Upper lobe of right lung (tissue), 1 donor: ENCODE measurements at places on chromosomes 6 and 20. TPM values are rescaled to one million over a fixed set of nuclear protein-coding genes. Genes with fewer than 3 reads are reported as not detected.

DNA sequence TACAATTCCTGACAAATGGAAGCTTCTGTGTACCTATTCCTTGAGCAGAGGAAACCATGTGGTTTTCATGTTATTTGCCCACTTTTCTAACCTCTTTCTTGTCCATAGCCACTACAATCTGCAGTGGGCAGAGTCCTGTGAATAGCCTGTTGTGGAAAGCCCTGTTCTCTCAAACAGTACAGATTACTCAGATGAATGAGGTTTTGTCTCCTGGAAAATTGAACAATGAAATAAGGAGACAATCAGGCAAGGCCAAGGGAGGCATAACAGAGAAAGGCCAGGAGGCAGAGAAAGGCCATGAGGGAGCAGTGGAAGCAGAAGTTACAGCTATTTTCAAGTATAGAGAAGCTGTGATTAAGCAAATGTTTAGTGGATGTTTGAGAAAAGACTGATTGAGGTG is 189.3 kb downstream of the GRIK2 start:
- no peak for DNase-seq

GRCh38 chr6:150535151-150535804 is 64.4 kb upstream of the PLEKHG1 start:
- no peak for DNase-seq

GRCh38 chr6:2859185-2859700 is 17.6 kb upstream of the SERPINB1 start:
- DNase-seq, result no peak

- DNase-seq, result no peak
Measured at GRCh38 chr6:108768792-108769524, 79.3 kb upstream of the ARMC2 start.

DNA sequence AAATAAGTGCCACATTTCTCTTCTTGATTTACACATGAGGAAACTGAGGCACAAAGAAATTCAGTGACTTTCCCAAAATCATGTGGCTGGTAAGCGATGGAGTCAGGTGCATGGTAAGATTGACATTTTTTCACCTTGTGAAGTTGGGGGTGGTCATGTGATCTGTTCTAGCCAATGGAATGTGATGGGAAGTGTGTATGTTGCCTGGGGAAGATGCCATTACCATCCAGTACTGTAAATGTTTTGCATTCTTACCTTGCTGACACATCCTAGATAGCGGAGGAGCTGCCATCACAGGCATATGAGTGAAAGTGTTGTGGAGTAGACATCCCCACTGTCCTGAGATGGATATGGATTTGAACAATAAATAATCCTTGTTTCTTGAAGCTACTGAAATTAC is 499.6 kb upstream of the SULF2 start:
- no peak for DNase-seq

- DNase-seq, result no peak
Measured at GRCh38 chr20:51936377-51936776, 134.1 kb upstream of the SALL4 start.

GRCh38 chr6:33426590-33427511 is 7.0 kb downstream of the SYNGAP1 start:
- no peak for DNase-seq

DNA sequence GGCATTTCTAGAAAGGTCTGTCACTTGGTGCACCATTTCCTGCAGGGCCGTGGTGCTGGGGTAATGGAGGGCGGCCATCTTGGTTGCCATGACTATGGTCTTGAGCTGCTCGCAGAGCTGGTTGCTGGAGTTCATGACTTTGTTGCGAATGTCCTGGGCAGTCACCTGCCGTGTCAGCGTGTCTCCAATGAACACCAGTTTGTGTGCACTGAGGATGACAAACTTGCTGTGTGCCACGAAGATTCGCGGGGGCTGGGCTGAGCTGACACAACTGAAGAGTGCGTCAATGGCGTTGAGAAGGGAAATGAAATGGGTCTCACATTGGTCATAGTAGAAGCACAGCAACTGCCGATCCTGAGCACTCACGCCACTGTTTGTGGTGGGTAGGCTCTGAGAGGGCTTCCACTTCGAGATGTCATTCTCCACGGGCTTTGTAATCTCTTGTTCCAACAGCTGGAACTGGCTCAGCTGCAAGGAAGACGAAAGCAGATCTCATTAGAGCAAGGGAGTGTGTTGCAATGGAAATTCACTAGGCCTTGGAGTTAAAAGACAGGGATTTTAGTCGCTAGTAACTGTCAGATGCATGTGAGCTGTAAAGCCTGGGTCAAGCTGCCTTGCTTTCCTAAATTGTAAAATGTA is 47.1 kb downstream of the NEDD9 start:
- DNase-seq, result no peak

- peak; percentile 84 for DNase-seq
Measured at GRCh38 chr6:41602864-41603608, 35.2 kb upstream of the MDFI start.

GRCh38 chr6:146026873-146027272 is 2.0 kb upstream of the GRM1 start:
- DNase-seq, result no peak

DNA sequence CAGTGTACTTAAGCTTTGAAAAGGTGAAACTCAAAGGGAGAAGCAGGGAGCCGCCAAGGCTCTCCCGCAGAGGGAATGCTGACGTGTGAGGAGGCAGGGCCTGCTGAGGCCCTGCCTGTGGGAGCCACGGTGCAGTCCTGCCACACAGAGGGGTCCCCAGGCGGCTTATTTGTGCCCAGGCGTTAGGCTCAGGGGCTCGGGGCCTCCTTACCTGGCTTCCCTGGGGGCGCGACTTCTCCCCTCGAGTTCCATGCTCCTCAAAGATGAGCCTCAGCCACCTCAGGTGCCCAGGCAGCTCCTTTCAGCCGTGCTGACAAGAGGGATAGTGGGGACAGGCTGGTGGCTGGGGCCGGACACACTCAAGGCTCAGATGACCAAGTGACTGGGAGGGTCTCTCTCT is 2.2 kb upstream of the KIF25 start:
- peak; percentile 63 for DNase-seq

DNA sequence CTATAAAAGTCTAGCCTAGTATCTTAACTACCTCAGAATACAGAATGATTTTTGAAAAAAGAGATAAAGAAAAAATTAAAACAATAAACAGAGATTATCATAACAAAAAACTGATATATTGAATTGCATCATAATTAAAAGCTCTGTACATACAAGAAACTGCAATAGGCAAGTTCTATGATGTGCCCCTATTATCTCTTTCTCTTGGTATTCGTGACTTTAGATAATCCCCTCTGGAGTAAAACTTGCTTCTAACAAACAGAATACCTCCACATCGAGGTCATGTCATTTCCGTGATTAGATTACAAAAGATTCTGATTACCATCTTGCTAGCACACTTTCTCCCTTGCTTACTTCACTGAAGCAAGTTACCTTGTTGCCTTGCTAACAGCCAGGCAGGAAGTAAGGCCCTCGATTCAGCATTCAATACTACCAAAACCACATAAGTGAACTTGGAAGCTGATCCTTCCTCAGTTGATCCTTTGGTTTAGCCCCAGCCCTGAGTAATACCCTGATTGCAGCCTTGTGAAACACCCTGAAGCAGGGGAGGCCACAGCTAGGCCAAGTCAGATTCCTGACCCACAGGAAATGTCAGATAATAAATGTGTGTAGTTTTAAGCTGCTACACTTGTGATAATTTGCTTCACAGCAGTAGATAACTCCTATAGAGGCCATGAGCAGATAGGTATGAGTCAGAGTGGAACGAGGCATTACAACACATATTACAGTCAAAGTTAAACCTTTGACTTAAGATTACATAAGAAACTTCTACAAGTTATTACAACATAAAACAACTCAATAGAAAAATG is 53.7 kb upstream of the TMX4 start:
- DNase-seq, result no peak

DNA sequence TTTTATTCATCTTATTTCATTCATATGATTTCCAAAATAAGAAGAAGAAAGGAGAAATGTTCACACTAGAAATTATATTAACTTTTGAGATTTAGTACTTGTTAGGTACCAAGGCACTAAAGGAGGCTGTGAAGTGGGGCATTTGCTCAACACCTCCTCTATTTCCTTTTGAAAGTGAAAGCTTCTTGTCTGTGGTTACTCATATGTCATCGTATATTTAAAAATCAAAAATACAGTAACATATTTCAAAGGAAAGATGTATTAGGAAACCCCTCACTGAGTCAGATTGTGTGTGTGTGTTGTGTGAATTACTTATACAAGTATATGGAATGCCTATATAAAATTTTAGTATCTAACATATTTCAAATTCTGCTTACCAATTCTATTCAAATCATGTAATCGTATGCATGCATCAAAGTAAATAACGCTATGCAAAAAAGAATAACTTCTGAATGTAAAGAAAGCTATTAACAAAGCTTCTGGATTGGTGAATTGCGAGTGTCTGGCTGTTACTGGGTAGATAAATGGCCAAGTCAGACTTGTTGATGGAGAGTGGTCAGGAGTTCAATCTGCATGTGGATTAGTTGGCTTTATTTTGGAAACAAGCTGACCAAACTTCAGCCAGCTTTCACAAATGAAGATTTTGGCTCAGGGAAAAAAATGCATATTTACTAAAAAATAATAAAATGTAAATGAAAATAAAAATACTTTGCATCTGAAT is 70.9 kb downstream of the PACRG start:
- no peak for DNase-seq

- no peak for DNase-seq
Measured at GRCh38 chr6:132733283-132733682, 19.4 kb upstream of the VNN1 start.

- DNase-seq, result no peak
Measured at GRCh38 chr20:63333241-63333836, 27.8 kb downstream of the CHRNA4 start.

The FRMD1 gene
- 0.09 TPM for total RNA-seq

The SLC17A2 gene
- not detected for total RNA-seq

The CLDN20 gene
- total RNA-seq, result not detected

The BPIFB2 gene
- not detected for total RNA-seq

The C20orf144 gene
- 0.23 TPM for total RNA-seq

The LAMA2 gene
- total RNA-seq, result 42.1 TPM

The NRSN1 gene
- total RNA-seq, result not detected

The NKAIN2 gene
- total RNA-seq, result not detected

The C6orf163 gene
- total RNA-seq, result 2.1 TPM
